Endothelial cell (in vitro differentiated cells): ENCODE measurements at places on chromosomes 6 and 20. TPM values are rescaled to one million over a fixed set of nuclear protein-coding genes. Genes with fewer than 3 reads are reported as not detected.

- DNase-seq: no peak
Observed at GRCh38 chr6:135329851-135330803, 149.0 kb downstream of the MYB start.

GRCh38 chr20:63706852-63707557 is 771 bp downstream of the ARFRP1 start:
- DNase-seq: peak; percentile 42

DNA sequence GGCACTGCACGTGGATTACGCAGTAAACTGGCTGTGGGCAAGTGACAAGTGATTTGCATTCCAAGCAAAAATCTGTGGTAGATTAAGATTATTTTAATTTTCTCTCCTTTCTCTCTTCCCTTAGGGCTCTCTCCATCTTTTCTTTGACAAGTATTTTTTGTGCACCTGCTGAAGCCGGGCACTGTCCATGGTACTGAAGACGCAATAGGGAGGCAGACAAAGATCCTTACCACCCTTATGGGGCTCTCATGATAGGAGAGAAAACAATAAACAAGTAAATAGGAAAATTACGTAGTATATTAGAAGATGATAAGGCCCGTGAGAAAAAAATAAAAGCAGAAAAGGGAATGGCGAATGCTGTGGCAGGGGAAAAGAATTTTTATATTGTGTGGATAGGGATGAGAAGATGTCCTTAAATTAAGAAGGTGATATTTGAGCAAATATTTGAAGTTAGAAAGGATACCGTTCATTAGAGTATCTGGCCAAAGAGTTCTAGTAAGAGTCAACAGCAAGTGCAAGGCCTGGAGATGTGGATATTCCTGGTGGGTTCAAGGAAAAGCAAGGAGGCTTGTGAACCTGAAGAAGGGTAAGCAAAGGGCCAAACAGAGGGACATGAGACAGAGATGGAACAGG is 146.0 kb downstream of the LAMP5 start:
- peak; percentile 48 for DNase-seq

- no peak for DNase-seq
Observed at GRCh38 chr6:134046054-134046453, 6.4 kb downstream of the SLC2A12 start.

DNA sequence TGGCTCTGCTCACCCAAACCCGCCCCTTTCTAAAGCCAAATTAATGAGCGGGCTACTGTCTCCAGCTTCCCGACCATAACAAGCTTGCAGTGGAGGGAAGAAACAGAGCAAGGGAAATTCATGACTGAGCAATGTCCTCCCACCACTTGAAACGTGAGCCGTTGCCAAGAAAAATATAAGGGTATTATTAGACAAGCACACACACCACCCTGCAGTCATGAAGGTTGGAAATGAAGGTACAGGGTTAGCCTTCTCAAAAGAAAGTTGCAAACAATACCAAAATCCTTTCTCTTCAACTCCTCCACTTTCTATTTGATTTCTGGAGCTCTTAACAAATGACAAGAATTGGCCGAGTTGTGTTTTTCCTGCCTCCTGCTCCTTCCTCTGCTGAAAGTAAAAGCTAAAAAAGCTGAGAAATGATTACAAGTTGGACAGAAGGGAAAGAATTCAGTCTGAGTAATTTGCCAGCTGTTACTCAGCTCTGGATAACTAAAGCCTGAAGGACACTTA is 151.1 kb upstream of the B3GAT2 start:
- DNase-seq: no peak

The METTL24 gene
- 6.5 TPM for total RNA-seq

The HTR1B gene
- total RNA-seq: 0.33 TPM

The RPP40 gene
- 9.6 TPM for total RNA-seq

DNA sequence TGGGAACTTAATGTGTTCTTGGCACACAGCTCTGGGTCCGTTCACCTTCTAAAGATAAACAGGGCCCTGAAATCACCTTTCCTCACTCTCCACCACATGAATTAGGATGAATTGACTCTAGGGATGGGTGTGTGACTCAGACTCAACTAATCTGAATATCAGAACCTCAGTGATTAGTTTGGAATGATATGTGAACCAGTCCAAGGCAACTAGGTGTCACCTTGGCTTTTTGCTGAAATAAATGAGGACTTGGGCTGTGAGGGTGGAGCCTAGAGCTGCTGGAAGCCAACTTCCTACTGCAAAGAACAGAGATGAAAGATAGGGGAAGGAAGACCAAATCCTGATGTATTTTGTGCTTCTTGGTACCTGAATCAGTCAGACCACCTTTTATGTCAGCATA is 132.0 kb upstream of the RNF24 start:
- DNase-seq: no peak

The UNC5CL gene
- total RNA-seq: 0.59 TPM

The HMGCLL1 gene
- total RNA-seq: 1.2 TPM

The EEF1A2 gene
- 0.31 TPM for total RNA-seq

DNA sequence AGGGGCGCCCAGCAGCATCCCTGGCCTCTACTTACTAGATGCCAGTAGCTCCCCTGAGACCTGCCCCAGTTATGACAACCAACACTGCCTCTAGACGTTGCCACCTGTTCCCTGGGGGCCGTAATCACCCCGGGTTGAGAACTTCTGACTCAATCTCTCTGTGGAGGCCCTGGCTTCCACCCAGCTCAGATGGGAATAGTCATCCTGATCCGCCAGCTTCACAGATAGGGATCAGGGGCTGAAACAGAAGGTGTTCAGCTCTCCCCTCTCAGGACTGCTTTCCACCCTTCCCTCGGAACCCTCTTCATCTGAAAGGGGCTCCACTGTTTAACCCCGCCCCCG is 3.3 kb downstream of the CAPN11 start:
- DNase-seq: no peak

The SCGN gene
- 0.85 TPM for total RNA-seq

The HDGFL1 gene
- not detected for total RNA-seq

- no peak for DNase-seq
Observed at GRCh38 chr6:157587127-157587926, 206.3 kb downstream of the ZDHHC14 start.

- no peak for DNase-seq
Observed at GRCh38 chr6:40569162-40569910, 17.8 kb downstream of the LRFN2 start.

GRCh38 chr20:61638802-61639585 is 386.9 kb downstream of the CDH4 start:
- no peak for DNase-seq

GRCh38 chr6:43103253-43103876 is 27.3 kb downstream of the PTK7 start:
- no peak for DNase-seq

GRCh38 chr20:37915800-37916570 is 13.1 kb downstream of the VSTM2L start:
- no peak for DNase-seq

- DNase-seq: no peak
Observed at GRCh38 chr6:166934174-166934573, 22.2 kb downstream of the RNASET2 start.

The GCNT2 gene
- 71.1 TPM for total RNA-seq

DNA sequence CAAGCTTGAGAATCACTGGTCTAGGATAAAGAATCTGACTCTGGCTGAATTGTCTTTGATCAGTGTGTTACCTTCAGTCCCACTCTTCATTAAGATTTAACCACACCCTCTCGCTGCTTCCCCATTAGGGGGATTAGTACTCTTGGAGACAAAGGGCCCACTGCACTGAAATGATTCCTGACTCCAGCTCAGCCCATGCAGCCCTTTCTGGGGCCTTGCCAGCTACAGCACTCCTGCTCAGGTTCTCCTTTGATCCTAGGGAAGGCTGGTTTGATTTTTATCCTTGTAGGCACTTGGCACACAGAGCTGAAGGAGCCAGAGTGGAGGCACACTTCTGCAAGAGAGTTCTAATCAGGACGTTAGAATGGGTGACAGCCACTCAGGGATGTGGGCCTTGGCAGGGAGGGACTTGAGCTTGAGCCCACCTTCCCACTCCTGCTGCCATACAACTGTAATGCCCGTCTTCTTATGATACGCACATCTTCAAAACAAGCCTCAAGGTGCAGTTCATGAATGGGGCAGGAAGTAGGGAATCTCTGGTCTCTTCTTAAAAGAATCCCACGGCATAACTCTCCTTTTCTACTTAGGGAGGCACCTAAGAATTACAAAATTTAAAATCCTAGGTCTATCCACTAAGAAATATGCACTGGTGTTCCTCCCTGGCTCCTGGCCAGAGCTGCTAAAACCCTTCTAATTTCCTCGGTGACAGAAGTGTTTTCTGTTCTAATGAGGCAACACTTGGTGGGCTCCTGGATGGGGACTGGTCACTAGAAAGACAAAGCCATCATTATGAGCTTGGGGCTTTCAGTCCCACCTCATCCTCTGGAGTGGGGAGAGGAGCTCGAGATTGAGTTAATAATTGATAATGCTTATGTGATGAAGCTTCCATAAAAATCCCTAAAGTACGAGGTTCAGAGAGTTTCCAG is 1.5 kb upstream of the SLA2 start:
- no peak for DNase-seq

- DNase-seq: peak; percentile 92
Observed at GRCh38 chr6:122399348-122400120, at the start of gene HSF2. HSF2 (plus strand) TSS chr6:122399652; CDS start chr6:122399738, 86 bp downstream.

DNA sequence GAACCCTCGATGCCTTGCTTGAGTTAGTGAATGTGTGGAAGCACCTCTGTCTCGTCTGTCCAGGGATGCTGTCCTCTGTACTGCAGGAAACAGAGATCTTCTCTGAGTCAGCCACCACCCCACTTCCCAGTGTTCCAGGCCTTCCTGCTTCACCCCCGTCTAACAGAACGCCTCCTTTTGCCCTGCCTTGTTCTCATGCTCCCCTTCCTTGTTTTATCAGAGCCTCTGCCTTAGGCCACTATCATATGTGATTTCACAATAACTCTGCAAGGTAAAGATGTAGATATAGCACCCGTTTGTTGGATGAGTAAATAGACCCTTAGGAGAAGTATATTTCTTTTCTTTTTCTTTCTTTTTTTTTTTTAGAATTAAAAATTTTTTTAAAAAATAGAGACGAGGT is 106.7 kb upstream of the CLDN20 start:
- DNase-seq: no peak

DNA sequence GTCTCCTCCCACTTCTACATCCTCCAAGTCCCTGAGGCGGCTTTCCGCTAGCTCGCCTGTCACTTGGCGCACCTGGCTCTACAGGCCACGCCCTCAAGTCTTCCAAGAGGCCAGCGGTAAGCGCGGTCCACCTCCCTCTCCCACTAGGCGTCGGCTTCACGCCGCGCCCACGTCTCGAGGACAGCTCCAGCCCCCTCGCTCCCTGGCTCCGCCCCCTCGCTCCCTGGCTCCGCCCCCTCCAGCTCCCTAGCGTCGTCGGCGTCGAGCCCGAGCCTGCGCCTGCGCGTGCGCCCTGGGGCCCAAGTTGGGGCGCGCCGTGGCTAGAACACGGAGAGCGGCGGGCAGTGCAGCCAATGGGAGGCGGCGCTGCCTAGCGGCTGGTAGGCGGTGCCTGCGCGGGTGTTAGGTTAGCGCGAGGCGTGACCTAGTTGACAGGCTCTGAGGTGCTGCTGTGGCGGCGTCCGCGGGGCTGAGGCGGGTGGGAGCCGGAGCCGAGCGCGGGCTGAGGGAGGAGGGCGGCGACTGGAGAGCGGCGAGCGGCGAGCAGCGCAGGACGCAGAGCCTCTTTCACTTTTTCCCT is at the start of gene MACROD2:
TSS of gene MACROD2 (plus strand) at position 431 of the 580 bp plus-strand sequence.
- DNase-seq: peak; percentile 99

GRCh38 chr6:144106206-144106605 is 10.8 kb upstream of the SF3B5 start:
- no peak for DNase-seq

The THBS2 gene
- 0.23 TPM for total RNA-seq

The BFSP1 gene
- total RNA-seq: 3.5 TPM

The CLVS2 gene
- total RNA-seq: 0.28 TPM
